ENCODE measurements at places on chromosomes 4 and X.

DNA sequence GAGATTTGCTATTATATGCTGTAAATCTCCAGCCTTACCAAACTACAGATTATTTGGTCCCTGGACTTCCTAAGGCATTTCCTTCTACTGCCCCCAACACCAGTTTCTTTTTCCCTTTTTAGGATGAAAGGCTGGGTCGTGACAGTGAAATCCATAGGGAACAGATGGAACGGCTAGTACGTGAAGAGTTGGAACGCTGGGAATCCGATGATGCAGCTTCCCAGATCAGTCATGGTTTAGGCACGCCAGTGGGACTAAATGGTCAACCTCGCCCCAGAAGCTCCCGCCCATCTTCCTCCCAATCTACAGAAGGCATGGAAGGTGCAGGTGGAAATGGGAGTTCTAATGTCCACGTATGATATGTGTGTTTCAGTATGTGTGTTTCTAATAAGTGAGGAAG lies 67.9 kb downstream of the PKD2 start:
- no peak for DNase-seq

DNA sequence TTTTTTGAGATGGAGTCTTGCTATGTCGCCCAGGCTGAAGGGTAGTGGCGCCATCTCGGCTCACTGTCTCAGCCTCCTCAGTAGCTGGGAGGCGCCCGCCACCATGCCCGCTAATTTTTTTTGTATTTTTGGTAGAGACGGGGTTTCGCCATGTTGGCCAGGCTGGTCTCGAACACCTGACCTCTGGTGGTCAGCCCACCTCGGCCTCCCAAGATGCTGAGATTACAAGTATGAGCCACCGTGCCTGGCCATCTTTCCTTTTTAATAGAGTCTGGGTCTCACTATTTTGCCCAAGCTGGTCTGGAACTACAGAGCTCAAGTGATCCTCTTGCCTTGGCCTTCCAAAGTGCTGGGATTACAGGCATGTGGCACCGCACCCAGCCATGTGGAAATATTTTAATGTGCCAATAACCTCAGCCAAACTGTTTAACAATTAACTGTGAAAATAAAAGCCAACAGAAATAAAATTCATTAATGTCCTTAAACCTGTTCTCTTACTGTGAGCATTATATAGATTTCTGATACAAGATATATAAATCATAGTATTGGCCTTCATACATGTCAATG lies 16.3 kb downstream of the PDS5A start:
- DNase-seq = no peak

DNA sequence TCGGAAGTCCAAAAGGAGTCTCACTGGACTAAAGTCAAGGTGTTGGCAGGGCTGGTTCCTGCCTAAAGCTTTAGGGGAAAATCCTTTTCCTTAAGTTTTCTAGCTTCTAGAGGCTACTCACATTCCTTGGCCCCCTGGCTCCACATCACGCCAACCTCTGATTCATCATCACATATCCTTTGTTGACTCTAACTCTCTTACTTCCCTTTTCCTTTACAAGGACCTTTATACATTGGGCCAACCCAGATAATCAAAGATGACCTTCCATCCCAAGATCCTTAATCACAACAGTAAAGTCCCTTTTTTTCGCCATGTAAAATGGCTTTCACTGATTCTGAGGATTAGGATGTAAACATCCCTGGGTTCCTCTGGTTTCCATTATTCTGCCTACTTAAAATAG lies 146.4 kb upstream of the DCAF8L1 start:
- DNase-seq = peak; percentile 43

GRCh38 chrX:151177141-151178027 lies 1.0 kb downstream of the GPR50 start:
- peak; percentile 24 for DNase-seq

- DNase-seq = peak; percentile 54
These were observed 24.0 kb downstream of the GALNT7 start for GRCh38 chr4:173192375-173193162.

DNA sequence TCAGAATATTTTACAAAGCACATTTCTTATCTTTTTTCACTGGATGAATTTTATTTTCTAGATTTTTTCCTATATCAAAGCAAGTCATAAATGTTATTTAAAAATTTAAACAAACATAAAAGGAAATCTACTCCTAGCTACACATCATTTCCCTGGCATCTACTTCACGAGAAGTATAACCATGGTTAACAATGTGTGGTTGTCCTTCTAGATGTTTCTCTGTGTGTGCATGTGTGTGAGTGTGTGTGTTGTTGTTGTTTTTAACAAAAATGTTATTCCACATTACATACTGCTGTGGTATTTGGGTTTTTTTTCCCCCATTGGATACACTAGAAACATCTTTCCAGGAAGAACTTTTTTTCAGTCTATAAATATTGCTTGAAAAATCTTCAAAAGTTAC lies 103.1 kb downstream of the CHIC2 start:
- no peak for DNase-seq

DNA sequence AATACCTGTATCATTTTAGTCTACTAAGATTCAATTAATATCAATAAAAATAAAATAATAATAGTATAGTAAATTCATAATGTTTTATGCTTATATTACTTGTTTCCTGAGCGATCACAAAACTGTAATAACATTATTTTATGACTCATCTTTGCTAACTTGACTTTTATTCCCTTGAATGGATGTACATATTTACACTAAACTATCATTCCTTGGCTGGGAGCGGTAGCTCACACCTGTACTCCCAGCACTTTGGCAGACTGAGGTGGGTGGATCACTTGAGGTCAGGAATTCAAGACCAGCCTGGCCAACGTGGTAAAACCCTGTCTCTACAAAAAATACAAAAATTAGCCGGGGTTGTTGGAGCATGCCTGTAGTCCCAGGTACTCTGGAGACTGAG lies 104.0 kb upstream of the SLC34A2 start:
- DNase-seq = no peak

GRCh38 chr4:1403591-1404572 lies 2.4 kb downstream of the NKX1-1 start:
- DNase-seq = no peak

GRCh38 chrX:17613979-17614588 lies 123.2 kb upstream of the SCML1 start:
- DNase-seq = no peak

GRCh38 chr4:40377512-40378365 lies 42.6 kb downstream of the CHRNA9 start:
- DNase-seq = no peak

DNA sequence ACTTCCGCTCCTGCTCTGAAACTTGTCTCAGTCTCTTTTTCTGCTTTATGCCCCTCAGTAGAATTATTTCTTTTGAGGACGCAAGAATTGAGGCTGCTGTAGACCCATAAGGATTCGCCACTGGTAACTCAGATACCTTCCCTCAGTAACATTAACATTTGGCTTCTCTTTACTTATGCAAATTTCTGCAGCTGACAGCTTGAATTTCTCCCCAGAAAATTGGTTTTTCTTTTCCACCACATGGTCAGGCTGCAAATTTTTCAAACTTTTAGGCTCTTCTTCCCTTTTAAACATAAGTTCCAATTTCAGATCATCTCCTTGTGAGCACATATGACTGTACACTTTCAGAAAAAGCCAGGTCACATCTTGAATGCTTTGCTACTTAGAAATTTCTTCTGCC lies 839.3 kb upstream of the GRIA3 start:
- no peak for DNase-seq

DNA sequence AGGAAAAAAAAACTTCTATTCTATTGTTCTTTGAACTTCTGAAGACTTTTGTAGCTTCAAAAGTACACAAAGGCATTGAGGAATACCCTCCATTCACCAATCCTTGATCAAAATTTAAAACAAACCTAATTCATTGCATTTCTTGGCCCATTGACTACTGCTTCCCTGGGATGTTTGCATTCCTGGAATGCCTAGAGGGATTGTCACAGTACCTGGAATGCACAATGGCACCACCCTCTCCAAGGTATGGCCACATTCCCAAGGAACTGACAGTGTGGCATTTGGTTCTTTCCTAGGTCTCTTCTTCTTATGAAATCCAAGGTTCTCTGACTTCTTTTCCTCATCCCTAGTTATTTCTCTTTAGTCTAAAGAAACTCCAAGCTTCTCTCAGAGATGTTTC lies 600.7 kb downstream of the CCSER1 start:
- DNase-seq = no peak

Data from dermis blood vessel endothelial cell (primary cell).